Activated effector memory CD4-positive, alpha-beta T cell treated with Interleukin-2 at 50 U/mL for 16 hours (primary cell): ENCODE measurements at places on chromosomes 12 and 14.
A peak's percentile ranks its signal among the peaks of the same experiment; 100 is the strongest.

DNA sequence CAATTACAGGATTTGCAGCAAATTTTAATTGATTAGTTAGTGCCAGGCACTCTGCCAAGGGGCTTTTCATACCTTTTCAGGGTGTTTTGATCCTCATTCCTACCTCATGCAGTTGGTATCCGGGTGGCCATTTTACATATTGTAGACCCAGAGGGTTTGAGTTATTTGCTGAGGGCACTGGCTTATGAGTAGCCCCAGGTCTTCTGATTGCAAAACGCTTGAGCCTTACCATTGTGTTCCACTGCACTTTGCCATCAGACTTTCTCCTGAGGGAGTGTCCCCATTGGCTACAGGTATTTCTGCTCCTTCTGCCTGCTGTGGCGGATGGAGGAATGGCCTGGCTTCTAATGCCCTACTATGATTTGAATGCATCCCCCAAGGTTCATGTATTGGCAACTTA, 257.8 kb upstream of the CRY1 start:
- no peak for DNase-seq

GRCh38 chr12:53564941-53565340, 57.7 kb upstream of the NPFF start:
- DNase-seq, result no peak

DNA sequence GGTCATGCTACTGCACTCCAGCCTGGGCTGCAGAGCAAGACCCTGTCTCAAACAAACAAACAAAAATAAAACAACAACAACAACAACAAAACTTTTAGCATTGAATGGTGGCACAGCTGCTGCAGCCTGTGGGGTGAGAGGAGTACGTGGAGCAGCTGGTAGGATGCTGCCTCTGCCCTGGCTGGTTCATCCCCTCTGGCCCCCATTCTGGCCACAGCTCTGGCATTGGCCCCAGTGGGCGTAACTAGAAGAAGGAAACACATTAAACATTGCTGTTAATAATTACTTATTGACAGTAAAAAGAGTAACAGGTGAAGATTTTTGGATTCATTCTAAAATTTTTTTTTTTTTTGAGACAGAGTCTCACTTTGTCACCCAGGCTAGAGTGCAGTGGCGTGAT, 28.8 kb upstream of the C2CD5 start:
- DNase-seq, result no peak

DNA sequence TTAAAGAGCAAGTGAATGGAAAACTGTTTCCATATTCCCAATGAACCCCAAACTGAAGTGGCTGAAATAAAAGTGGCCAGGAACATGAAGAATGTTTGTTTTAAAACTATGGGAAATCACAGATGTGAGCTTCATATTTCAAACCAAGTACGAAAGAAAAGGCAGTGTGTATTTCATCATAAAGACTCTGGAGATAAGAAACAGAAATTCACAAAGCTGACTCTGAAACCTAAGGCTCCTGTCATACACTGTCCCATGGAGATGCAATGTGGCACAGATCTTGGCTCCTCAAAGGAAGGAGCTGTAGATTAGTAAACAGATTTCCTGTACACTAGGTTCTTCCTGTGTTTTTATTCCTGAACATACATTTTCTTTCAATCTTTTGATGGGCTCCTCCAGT, 304.4 kb downstream of the MED13L start:
- no peak for DNase-seq

DNA sequence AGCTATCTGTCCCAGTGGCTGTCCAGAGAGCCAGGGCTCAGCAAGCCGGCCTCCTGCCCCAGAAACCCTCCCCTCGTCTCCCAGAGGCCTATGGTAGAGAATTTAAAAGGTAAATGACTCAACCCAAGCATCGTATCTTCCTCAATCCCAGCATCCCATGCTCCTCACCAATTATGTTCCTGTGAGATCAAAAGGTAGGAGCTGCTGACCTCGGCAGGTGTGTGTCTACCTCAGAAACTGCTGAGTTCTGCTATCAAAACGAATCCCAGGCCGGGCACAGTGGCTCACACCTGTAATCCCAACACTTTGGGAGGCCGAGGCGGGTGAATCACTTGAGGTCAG, 49.3 kb downstream of the FOXN3 start:
- DNase-seq, result no peak

- no peak for DNase-seq
Observed at GRCh38 chr12:107734139-107734538, 26.8 kb downstream of the PRDM4 start.

GRCh38 chr12:107864235-107864634, 89.7 kb downstream of the ASCL4 start:
- DNase-seq, result no peak

GRCh38 chr12:128976120-128976738, 123.0 kb downstream of the GLT1D1 start:
- DNase-seq, result no peak

DNA sequence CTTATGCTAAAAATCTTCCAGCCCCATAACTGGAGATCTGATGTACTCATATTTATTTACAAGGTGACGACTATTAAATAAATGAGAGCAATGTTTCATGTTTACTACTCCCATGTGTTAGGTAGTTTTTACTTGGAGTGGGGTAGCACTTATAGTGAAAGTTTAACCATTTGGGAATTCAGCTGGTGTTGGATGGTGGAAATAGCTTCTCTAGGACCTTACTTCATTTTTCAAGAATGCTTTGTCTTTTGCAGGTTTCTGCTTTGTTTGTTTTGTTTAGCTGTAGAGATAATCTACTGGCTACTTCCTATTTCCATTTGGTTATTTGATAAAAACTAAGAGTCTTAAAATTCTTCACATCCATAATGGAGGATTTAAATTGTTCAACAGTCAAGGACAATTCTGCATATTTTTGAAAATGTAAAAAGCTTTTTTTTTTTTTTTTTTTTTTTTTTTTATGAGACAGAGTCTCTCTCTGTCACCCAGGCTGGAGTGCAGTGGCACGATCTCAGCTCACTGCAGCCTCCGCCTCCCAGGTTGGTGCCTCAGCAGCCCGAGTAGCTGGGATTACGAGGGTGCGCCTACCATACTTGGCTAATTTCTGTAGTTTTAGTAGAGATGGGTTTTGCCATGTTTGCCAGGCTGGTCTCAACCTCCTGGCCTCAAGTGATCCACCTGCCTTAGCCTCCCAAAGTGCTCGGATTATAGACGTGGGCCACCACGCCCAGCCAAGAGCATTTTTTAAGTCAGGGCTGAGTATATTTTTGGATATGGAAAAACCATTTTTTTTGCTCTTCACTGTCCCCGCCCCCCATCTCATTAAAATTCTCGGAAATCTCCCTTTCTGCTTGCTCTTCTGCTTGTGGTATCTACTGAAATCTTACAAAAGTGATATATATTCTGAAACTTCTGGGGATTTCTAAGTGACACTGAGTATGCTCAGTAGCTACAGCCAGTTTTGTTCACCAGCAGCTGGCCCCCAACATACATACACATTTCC, 1.4 kb upstream of the ABCD2 start:
- peak; percentile 46 for DNase-seq

GRCh38 chr14:94689218-94689984, 77.2 kb downstream of the SERPINA3 start:
- DNase-seq, result peak; percentile 19

DNA sequence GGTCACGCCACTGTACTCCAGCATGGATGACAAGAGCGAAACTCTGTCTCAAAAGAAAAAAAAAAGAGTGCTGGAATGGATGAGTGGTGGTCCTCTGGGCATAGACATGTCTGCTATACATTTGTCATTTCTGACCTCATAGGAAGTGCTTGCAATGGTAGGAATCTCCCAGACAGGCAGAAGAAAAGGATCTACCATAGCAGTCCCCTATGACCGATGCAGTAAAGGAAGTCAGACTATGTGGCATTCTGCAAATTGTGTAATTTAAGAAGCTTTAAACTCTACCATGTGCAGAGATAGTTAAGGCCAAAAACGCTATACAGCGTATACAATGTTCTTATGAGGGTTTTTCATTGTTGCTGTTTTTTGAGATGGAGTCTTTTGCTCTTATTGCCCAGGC, 24.7 kb upstream of the RAP1B start:
- no peak for DNase-seq

DNA sequence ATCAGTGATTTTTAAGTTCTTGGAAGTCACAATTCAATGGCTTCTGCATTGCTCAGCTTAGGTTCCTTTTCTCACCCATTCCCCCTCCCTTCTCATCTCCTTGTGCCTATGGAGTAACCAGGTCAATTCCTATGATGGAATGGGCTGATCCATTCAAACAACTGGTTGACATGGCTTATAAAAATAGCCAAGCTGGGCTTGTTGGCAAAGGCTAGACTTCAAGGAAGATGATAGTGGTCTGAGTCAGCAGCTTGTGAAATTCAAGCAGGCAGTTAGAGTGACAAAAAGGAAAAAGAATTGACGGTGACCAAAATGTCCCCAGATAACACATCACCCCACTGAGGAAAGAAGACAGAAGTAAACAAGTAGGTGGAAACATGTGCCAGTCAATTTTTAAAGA, 119.9 kb upstream of the PCED1B start:
- no peak for DNase-seq

- no peak for DNase-seq
Observed at GRCh38 chr14:88931321-88932110, 107.1 kb downstream of the TTC8 start.

DNA sequence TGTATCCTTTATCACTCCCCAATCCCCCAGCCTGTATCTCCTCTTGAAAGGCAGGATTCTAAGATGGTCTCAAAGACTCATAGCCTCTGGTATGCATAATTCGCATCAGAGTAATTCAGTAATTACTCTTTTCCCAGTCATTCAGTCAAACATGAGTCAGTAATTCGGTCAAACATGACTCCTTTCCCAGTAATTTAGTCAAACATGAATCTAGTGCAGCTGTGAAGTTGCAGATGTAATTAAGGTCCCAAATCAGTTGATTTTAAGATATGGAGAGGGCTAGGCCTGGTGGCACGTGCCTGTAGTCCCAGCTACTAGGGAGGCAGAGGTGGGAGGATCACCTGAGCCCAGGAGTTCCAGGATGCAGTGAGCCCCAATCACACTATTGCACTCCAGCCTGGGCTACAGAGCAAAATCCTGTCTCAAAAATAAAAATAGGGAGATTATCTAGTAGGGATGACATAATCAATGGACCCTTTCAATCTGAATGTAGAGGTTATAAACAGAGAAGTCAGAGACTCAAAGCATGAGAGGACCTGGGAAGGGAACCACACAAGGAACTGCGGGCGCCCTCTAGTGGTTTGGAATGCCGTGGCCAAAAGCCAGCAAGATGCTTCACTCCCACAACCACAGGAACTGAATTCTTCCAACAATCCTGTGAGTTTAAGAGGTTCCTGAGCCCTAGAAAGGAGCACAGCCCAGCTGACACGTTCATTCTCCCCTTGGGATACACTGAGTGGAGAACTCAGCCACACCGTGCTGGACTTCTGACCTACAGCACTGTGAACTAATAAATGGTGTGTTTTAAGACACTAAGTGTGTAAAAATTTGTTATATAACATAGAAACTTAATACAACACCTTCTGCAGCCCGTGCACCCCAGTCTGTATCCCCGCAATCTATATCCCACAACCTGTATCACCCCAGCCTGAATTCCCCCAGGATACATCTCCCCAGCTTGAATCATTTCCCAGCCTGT, 14.3 kb upstream of the ARMH4 start:
- DNase-seq, result peak; percentile 50

GRCh38 chr12:77954206-77954555, 123.5 kb downstream of the NAV3 start:
- DNase-seq, result no peak

- DNase-seq, result no peak
Observed at GRCh38 chr12:20194171-20194570, 174.2 kb upstream of the PDE3A start.

GRCh38 chr14:105087963-105088811, 23.0 kb upstream of the GPR132 start:
- no peak for DNase-seq

- DNase-seq, result no peak
Observed at GRCh38 chr12:53927220-53928029, 11.2 kb upstream of the HOXC13 start.

DNA sequence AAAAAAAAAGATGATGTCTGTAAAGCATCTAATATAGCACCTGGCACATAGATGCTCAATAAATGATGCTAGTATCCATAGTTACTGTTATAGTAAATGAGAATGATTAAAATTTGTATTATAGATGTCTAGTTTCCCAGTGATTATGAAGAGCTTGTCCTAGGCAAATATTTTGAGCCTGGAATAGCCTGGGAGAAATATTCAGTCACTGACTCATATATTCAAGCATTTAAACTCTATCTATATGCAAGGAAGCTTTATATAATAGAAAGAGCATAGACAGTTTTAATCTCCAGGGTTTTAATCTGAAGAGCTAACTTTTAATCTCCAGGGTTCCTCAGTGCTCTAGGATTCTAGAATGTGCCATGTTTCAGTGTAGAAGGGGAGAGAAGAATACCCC, 91.5 kb upstream of the VASH1 start:
- DNase-seq, result no peak

- no peak for DNase-seq
Observed at GRCh38 chr14:47710581-47710980, 35.2 kb upstream of the MDGA2 start.
